ENCODE measurements at places on chromosomes 5 and 9.

DNA sequence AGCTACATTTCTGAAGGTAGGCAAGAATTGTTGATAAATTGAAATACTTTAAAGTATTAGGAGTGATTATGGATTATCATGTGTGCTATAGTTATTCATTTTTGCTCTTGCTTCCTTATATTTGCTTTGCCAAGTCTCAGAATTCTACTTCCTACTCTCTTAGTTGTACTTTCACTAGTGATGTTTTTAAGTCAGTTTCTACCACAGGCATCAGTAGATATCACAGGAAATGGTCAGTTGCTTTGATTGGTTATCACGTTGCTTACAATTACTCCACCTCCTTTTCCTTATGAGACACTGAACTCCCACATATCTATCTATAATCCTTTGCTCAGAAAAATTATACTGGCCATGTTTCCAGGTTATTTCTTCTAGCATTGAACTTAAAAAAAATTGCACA, 472.8 kb downstream of the DMRTA1 start:
- DNase-seq = no peak

DNA sequence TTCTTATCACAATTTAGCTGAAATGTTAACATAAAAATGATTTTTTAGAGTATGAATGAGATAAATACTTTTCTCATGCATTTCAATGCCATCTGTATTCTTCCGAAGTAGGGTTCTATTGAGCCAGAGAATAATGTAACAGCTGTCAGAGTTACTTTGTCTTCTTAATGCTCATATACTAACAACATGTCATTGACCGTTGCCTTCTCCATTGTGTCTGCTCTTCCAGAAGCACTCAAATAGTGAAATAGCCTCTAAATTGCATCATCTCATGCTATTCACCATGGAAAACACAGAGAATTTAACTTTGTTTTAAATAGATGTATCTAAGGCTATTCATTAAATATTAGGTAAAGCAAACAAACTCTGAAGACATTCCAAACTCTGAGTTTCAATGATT, 1875.9 kb upstream of the CDH9 start:
- DNase-seq = no peak

DNA sequence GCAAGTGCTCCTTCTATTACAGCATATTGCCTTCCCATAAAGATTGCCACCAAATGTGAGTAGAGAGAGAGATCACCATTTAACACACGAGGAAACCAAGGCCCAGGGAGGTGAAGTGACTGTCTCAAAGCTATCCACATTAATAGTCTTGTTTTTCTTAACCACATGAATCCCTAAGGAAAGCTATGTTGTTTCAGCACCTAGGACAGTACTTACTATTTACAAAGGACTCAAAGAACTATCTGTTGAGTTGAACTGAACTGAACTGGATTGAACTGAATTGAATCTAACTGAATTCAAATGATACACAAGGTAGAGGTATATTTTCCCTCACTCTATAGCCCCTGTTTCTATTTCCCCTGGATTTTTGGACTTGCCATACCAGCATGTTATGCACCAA, 430.4 kb downstream of the CAAP1 start:
- no peak for DNase-seq

GRCh38 chr9:37187292-37187691, 66.9 kb downstream of the ZCCHC7 start:
- DNase-seq = no peak

DNA sequence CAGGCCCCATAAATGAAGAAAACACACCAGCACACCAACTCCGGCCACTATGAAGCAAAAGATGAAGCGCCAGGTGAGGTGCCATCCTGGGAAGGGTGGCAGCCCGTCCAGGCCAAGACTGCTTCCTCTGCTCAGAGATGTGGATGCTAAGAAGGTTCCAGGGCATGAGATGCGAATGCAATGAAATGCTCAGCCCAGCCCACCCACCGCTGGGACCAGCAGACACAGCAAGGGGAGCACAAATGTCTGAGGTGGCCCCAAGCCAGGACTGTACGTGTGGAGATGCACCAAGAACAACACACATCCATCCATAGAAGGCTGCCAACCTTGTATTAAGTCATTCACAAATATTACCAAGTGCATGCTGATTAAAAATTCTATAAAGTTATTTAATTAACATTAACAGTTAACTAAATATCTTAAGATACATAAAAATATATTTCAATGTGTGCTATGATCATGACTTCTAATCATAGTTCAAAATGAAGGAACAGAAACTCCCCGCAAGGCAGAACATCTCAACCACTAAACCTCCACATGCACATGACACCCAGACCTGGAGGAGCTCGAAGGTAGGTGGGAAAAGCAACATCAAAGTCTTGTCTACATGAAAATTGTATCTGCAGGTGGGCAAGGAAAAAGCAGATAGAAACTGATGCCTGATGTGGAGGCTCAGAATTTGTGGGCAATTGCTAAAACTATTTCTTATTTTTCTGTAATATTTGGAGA, 43.7 kb downstream of the BICD2 start:
- DNase-seq = no peak

- no peak for DNase-seq
Measured at GRCh38 chr5:7533941-7534340, 138.0 kb downstream of the ADCY2 start.

DNA sequence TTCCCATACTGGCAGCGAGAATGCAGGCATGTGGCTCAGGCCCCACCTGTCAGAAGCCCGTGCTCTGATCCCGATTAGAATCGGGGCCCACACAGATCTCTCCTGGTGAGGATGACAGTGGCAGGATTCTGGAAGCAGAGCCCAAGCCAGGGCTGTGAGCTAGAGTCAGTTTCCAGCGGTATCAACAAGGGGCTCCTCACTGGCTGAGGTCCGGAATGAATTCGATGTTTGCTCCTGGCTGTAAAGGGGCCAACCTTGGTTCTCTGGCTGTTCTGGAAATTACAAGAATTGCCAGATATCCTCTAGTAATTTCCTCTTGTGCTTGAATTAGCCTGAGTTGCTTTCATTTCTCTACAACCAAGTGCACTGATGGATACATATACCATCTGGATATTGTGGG, 129.1 kb upstream of the SPRY4 start:
- DNase-seq = no peak

DNA sequence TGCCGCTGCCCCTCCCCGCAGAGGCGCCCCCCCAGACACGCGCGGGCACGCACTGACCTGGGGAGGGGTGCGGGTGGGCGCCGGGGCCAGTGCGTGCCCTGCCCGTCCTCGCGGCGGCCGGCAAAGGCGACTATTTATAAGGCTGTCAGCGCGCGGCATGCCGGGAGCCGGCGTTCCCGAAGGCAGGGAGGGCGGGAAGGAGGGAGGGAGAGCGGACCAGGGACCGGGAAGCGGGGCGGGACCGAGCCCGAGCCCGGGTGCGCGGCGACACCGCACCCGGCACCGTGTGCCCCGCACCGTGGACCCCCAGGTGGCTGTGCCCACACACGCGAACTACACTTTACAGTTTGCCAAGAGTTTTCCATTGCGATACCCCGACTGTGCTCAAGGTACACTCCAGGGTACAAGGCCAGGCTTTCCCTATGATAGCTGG, at the start of gene AK1:
AK1 (minus strand) TSS at position 110 of the 433 bp plus-strand sequence. CDS start 3,058 bp downstream, outside the sequence.
- DNase-seq = peak; percentile 89

GRCh38 chr5:43664501-43665040, 61.6 kb downstream of the NNT start:
- DNase-seq = no peak

DNA sequence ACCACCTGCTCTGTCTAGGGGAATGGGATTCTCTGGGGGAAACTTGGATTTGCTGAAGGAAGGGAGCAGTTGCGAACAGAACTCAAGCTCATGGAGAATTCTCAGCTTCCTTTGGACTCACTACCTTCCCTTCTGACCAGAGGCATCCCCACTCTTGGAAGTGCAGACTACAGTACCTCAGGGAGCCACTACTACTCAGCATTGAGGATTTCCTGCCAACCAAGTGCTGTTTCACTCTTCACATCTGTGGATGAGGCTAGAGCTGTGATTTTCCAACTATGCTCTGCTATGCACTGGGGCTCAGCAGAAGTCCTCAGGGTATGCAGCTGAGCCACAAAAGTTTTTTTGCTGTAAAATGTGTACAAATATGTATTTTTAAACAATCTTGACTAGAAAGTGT, 43.9 kb downstream of the MACROH2A1 start:
- no peak for DNase-seq

GRCh38 chr9:127165116-127165515, 42.7 kb upstream of the ANGPTL2 start:
- no peak for DNase-seq

DNA sequence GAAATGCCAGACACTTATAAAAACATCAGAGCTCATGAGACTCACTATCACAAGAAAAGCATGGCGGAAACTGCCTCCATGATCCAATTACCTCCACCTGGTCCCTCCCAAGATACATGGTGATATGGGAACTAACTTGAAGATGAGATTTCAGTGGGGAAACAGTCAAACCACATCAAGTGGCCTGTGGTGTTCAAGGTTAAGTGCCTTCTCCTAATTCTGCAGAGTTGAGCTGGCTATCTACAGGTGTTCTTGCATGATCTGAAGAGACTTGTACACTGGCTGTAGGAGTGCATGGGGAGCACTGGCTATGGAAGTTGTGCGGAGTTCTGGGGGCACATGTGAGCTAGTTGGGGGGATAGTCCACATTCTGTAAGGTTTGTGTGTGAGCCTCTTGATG, 34.0 kb upstream of the CKS2 start:
- no peak for DNase-seq

GRCh38 chr5:172005708-172006320, 624 bp downstream of the FBXW11 start:
- no peak for DNase-seq

DNA sequence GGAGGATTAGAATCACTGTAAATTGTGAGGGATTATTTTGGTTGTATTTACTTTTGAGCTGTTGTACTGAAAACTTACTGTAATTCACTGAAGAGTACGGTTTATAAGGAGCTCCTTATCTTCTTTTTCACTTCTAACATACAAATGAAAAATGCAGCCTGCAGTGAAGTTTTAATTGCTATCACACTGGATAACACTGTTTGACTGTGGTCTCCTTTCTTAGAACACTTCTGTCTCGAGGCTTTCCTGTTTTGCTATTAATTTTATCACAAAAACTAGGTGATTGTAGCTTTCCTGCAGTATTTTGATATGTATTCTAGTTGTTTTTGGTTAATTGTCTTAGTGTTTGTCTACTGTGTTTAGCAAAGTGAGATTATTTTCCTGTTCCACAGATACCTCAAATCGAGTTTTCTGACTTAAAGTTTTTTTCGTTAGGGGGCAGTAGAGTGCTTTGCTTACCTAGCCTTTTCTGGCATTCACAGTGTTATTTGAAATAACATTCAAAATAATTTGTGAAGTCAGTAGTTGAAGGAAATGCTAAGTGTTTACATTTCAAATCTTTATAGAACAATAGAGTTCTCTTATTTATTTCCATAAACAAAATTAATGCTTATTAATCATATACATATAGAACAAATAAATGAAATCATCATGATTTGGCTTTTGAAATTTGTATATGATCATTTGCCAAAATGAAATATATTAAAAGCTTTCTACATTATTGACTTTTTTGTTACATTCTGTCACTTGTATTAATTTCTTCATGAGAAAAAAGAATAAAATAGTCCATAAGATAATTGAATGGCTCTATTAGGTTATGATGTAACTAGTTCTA, 52.9 kb downstream of the COMMD10 start:
- DNase-seq = no peak

DNA sequence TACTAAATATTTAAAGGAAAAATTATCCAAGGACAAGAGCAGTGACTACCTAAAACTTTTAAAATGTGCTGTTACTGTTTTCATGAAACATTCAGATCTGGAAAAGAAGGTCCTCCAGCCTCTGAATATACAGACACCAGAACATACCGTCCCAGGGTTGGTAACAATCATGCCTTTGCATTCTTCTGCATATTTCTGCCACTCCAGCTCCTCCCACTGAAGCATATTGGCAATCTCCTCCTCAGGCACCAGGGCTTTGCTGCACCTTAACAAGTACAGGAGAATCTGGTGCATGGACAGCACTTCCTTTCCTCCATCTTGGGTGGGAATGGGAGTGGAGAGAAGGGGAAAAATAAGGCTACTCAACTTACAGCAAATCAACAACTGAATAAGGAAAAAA, 60.0 kb downstream of the DROSHA start:
- no peak for DNase-seq

- no peak for DNase-seq
Measured at GRCh38 chr5:101418713-101419118, 515.6 kb upstream of the ST8SIA4 start.

- no peak for DNase-seq
Measured at GRCh38 chr5:172854451-172854871, 20.4 kb downstream of the ERGIC1 start.

DNA sequence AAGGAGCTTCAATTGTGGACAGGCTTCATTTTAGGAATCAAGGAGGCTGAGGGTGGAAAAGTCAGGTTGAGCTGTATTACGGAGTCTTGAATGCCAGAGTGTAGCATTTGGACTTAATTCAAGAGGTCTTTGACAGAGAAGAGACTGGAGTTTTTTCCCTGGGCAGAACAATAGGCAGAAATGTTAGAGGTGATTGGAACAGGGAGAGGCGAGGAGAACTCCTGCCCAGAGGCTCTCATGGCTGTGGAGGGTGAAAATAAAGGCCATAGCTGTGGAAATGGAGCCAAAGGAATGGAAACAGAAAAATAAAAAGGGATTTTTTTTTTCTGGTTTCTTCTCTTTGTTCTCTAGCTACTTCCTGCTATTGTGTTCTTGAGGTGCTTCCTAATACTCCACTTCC, 3.7 kb upstream of the IFNB1 start:
- DNase-seq = no peak

DNA sequence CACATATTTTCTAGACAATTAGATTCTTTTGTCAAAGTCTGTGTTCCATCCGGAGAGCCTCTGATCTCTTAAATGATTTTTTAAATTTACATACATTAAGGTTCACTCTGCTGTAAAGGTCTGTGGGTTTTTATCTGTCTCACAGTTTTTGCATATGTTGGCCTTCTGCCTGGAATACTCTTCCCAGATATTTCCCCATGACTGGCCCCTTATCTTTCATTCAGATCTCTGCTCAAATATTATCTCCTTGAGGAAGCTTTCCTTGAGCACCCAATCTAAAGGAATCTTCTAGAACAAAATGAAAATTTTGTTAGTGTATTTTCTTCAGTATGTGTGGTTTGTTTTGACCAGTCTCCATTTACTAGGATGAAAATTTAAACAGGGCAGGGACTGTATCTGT, 26.3 kb downstream of the FAF2 start:
- DNase-seq = no peak

DNA sequence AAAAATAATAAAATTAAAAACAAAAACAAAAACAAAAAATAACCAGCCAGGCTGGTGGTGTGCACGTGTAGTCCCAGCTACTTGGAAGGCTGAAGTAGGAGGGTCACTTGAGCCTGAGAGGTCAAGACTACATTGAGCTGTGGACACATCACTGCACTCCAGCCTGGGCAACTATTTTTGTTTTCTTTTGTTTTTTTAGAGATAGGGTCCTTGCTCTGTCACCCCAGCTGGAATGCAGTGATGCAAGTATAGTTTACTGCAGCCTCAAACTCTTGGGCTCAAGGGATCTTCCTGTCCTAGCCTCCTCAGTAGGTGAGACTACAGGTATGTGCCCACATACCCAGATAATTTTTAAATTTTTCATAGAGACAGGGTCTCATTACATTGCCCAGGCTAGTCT, 80.6 kb downstream of the CEMIP2 start:
- no peak for DNase-seq

- DNase-seq = peak; percentile 24
Measured at GRCh38 chr9:93658184-93658925, 82.0 kb downstream of the PHF2 start.
